ENCODE measurements at places on chromosomes 6 and 20. TPM values are rescaled to one million over a fixed set of nuclear protein-coding genes. Genes with fewer than 3 reads are reported as not detected.

- H3K4me1 ChIP-seq, result no peaks in the 10 kb centered on the region
- no peak overlapping the region for H3K4me3 ChIP-seq
- no peaks in the 10 kb centered on the region for H3K36me3 ChIP-seq
- no peak for DNase-seq
- no peak overlapping the region for H3K27ac ChIP-seq
Measured at GRCh38 chr6:119720160-119720559, 370.6 kb upstream of the MAN1A1 start.

- H3K4me1 ChIP-seq, result no peaks in the 10 kb centered on the region
- peak; percentile 69 for DNase-seq
- H3K4me3 ChIP-seq, result no peak overlapping the region
- H3K27me3 ChIP-seq, result peaks cover 6% of the 10 kb centered on the region
- no peak overlapping the region for H3K27ac ChIP-seq
- no peaks in the 10 kb centered on the region for H3K36me3 ChIP-seq
Measured at GRCh38 chr6:84428300-84428907, 201.0 kb upstream of the CEP162 start.

DNA sequence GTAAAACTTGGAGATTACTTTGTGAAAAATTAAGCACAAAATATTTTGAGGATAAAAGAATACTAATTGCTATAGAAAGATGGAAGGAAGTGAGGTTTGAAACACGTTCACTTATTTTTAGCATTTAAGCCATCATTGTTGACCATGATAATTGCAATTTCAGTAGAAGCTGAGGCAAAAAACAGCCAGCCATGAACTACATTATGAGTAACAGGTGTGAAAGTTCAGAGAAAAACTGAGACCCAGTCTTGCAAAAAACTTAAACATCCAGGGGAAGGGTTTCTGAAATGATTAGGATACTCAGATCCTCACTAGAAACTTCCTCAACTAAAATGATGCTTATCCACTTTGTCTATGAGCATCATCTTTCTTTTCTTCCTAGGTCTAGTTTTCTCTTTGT lies 619.4 kb downstream of the PHF3 start:
- no peaks in the 10 kb centered on the region for H3K27me3 ChIP-seq
- H3K4me3 ChIP-seq, result no peak overlapping the region
- no peaks in the 10 kb centered on the region for H3K4me1 ChIP-seq
- H3K27ac ChIP-seq, result no peak overlapping the region
- no peak for DNase-seq

Gene HLA-DQB2
- 62.8 TPM for total RNA-seq

Gene PRICKLE4
- total RNA-seq, result 14.2 TPM

Gene NEDD9
- 194 TPM for total RNA-seq

Data from upper lobe of right lung (tissue), 1 donor.